Natural killer cell (primary cell): ENCODE measurements at places on chromosomes 2 and 18. TPM values are rescaled to one million over a fixed set of nuclear protein-coding genes. Genes with fewer than 3 reads are reported as not detected.
A peak's percentile ranks its signal among the peaks of the same experiment; 100 is the strongest.

Gene TBR1
- not detected for total RNA-seq

Gene FN1
- 0.30 TPM for total RNA-seq

Gene PRADC1
- 9.7 TPM for total RNA-seq

Gene BARD1
- 11.5 TPM for total RNA-seq

Gene ANKRD29
- not detected for total RNA-seq

Gene FASTKD1
- total RNA-seq = 12.5 TPM

Gene GDF7
- total RNA-seq = 0.05 TPM

Gene UBR3
- 40.8 TPM for total RNA-seq

Gene IL37
- not detected for total RNA-seq

Gene OR6B2
- total RNA-seq = not detected

Gene CCBE1
- total RNA-seq = not detected

Gene MOGAT1
- not detected for total RNA-seq

Gene POMC
- 6.6 TPM for total RNA-seq

Gene AMER3
- total RNA-seq = not detected

Gene PLGLB1
- total RNA-seq = 5.6 TPM

Gene CXCR1
- total RNA-seq = 19.2 TPM

Gene SH3RF3
- 0.23 TPM for total RNA-seq

GRCh38 chr2:7161501-7161900 is 244.3 kb downstream of the RNF144A start:
- H3K4me1 ChIP-seq = no peaks in the 10 kb centered on the region
- DNase-seq = no peak
- H3K27me3 ChIP-seq = no peaks in the 10 kb centered on the region
- H3K27ac ChIP-seq = no peak overlapping the region
- H3K4me3 ChIP-seq = no peak overlapping the region

- H3K27ac ChIP-seq = no peak overlapping the region
- H3K27me3 ChIP-seq = no peaks in the 10 kb centered on the region
- H3K4me1 ChIP-seq = no peaks in the 10 kb centered on the region
- H3K36me3 ChIP-seq = no peaks in the 10 kb centered on the region
- no peak for DNase-seq
Measured at GRCh38 chr18:75179819-75180600, 28.9 kb downstream of the PTGR3 start.

DNA sequence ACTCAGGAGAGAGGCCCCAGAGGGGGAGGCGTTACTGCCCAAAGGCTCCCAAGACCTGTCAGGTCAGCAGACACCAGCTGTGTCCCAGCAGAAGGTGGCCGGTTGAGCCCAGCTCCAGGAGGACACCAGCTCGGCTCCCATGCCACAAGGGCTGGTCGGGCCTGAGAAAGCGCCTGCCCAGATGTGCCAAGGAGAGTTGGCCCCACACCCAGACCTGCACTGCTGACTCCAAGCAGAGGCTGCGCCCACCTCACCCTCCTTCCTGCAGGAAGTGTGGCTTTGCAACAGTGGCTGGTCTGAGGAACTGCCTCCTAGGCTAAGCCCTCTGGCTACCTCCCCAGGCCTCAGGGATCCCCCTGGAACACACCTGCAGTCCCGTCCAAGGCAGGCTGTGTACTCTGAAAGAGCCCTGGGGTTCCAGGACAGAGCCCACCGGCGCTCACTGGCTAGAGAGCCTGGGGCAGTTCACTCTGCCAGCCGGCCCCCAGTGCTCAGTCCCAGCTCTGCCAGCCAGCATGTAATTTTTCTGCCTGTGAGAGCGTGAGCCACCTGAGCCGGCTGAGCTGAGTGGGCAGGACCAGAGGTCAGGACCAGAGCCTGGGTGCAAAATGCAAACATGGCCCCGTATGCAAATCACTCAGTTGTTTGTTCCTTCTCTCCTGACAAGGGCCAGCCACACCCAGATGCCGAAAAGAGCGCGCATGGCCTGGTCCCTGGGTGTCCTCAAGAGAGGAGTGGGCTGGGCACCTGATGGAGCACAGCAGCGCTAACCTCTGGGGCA is 36.9 kb upstream of the PTMA start:
- peaks cover 62% of the 10 kb centered on the region for H3K4me1 ChIP-seq
- peak overlapping the region; percentile 97 for H3K27ac ChIP-seq
- no peaks in the 10 kb centered on the region for H3K27me3 ChIP-seq
- H3K4me3 ChIP-seq = peak overlapping the region; percentile 42
- H3K36me3 ChIP-seq = no peaks in the 10 kb centered on the region
- DNase-seq = no peak

DNA sequence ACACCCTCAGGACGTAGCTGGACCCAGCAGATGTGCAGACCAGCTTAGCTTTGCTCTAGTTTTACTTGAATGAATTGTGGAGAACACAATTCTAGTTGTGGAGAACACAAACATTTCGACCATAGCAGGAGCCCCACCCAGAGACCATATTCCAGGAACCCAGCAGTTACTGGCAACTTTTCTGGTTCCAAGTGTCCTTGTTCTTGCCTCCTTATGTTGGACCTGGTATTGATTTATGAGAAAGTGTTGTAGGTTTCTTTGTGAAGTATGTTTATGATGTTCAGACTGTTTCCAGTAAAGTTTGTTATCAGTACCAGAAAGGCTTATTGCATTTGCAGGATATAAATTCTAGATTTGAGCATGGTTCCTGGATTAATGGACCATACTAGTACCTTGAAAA is 51.0 kb downstream of the LTBP1 start:
- H3K27ac ChIP-seq = no peak overlapping the region
- H3K4me1 ChIP-seq = no peaks in the 10 kb centered on the region
- no peak for DNase-seq
- no peaks in the 10 kb centered on the region for H3K27me3 ChIP-seq

- no peak overlapping the region for H3K4me3 ChIP-seq
- no peak for DNase-seq
- no peak overlapping the region for H3K27ac ChIP-seq
- no peaks in the 10 kb centered on the region for H3K36me3 ChIP-seq
- H3K4me1 ChIP-seq = no peaks in the 10 kb centered on the region
Measured at GRCh38 chr2:59034106-59034505, 793.0 kb upstream of the FANCL start.

DNA sequence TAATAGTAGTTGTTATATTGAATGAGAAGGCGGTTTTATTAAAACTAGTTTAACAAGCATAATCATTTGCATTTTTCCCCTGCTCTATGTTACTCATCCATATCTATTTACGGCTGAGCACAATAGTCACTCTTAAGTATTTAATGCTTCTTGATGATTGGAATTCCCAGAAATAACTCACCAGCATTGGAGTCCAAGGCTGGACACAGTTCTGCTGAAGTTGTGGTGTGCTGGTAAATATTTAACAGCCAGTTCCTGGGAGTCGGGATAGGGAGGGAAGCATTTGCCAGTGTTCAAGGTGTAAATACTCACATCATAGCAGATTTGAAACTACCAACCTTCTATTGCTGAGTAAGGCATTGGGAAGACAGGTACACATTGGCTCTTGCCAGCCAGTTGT is 315.1 kb downstream of the MTX2 start:
- no peak for DNase-seq
- no peak overlapping the region for H3K4me3 ChIP-seq
- H3K27me3 ChIP-seq = peaks cover 5% of the 10 kb centered on the region
- no peak overlapping the region for H3K27ac ChIP-seq
- no peaks in the 10 kb centered on the region for H3K36me3 ChIP-seq

GRCh38 chr2:9800975-9801726 is 42.1 kb upstream of the TAF1B start:
- no peaks in the 10 kb centered on the region for H3K36me3 ChIP-seq
- H3K4me1 ChIP-seq = peaks cover 40% of the 10 kb centered on the region
- peak overlapping the region; percentile 75 for H3K27ac ChIP-seq
- peak; percentile 41 for DNase-seq

- DNase-seq = no peak
- H3K27ac ChIP-seq = no peak overlapping the region
Measured at GRCh38 chr2:70531419-70532086, 22.1 kb downstream of the TGFA start.

DNA sequence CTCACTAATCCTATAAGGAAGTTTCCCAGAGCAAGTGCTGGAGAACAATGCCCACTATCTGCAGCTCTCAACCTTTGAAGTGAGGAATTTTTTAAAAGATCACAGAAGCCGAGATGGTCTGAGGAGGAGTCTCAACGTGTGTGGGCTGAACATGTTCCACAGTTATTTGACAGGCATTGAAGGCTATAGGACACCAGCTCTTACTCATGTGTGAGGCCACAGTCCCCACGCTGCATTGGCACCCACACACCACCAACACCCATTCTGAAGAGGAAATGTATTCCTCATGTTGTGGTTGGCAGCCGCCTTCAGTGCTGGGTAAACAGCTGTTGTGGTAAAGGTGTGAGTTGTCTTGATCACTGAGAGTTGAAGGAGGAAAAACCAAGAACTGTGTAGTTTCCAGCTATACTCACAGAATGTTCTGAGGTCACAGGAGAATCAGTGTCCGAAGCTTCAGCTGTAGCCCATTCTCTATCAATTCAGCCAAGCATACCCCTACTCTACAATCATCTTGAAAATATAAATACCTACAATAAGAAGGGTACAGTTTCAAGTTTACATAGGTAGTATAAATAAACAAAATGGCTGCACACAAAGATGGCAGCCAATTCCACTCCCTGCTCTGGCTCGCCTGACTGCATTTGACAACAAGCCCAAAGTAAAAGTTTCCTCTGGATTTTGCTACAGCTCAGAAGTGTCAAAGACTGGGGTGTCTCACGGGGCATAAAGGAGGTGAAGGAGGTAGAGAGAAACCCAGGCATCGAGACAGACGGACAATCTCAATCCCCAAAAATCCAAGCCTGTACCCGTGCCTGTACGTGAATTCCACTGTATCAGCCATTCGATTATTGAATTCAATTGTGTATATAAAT is 12.1 kb downstream of the CD226 start:
- H3K27ac ChIP-seq = peak overlapping the region; percentile 72
- H3K4me1 ChIP-seq = peaks cover 34% of the 10 kb centered on the region
- H3K4me3 ChIP-seq = no peak overlapping the region
- H3K36me3 ChIP-seq = peaks cover 18% of the 10 kb centered on the region
- H3K27me3 ChIP-seq = no peaks in the 10 kb centered on the region
- DNase-seq = peak; percentile 87

GRCh38 chr2:190697421-190697820 is 48.5 kb downstream of the NAB1 start:
- no peaks in the 10 kb centered on the region for H3K4me1 ChIP-seq
- no peak overlapping the region for H3K4me3 ChIP-seq
- H3K36me3 ChIP-seq = no peaks in the 10 kb centered on the region
- H3K27me3 ChIP-seq = no peaks in the 10 kb centered on the region
- H3K27ac ChIP-seq = no peak overlapping the region
- DNase-seq = no peak

- no peaks in the 10 kb centered on the region for H3K36me3 ChIP-seq
- no peak overlapping the region for H3K27ac ChIP-seq
- H3K4me1 ChIP-seq = no peaks in the 10 kb centered on the region
- H3K27me3 ChIP-seq = no peaks in the 10 kb centered on the region
- no peak for DNase-seq
Measured at GRCh38 chr2:25895610-25896009, 17.3 kb upstream of the ASXL2 start.

GRCh38 chr2:156800781-156801361 is 364.7 kb downstream of the GPD2 start:
- H3K36me3 ChIP-seq = no peaks in the 10 kb centered on the region
- H3K4me1 ChIP-seq = no peaks in the 10 kb centered on the region
- no peaks in the 10 kb centered on the region for H3K27me3 ChIP-seq
- H3K27ac ChIP-seq = no peak overlapping the region
- no peak overlapping the region for H3K4me3 ChIP-seq

- DNase-seq = no peak
- peaks cover 3% of the 10 kb centered on the region for H3K4me1 ChIP-seq
- H3K36me3 ChIP-seq = no peaks in the 10 kb centered on the region
- H3K4me3 ChIP-seq = no peak overlapping the region
Measured at GRCh38 chr2:218798767-218799504, 17.0 kb downstream of the CYP27A1 start.

GRCh38 chr2:18518116-18519111 is 42.0 kb downstream of the RDH14 start:
- no peak for DNase-seq
- H3K27me3 ChIP-seq = no peaks in the 10 kb centered on the region
- no peaks in the 10 kb centered on the region for H3K4me1 ChIP-seq
- H3K4me3 ChIP-seq = no peak overlapping the region

GRCh38 chr18:6994771-6995430 is 122.7 kb downstream of the LAMA1 start:
- H3K27me3 ChIP-seq = no peaks in the 10 kb centered on the region
- H3K4me1 ChIP-seq = no peaks in the 10 kb centered on the region
- H3K36me3 ChIP-seq = no peaks in the 10 kb centered on the region
- no peak overlapping the region for H3K27ac ChIP-seq
- DNase-seq = no peak
- H3K4me3 ChIP-seq = no peak overlapping the region

GRCh38 chr2:43841949-43842865 is 3.4 kb downstream of the ABCG8 start:
- H3K27me3 ChIP-seq = peaks cover 2% of the 10 kb centered on the region
- no peak for DNase-seq
- H3K27ac ChIP-seq = no peak overlapping the region
- H3K36me3 ChIP-seq = no peaks in the 10 kb centered on the region

- no peaks in the 10 kb centered on the region for H3K4me1 ChIP-seq
- no peak overlapping the region for H3K4me3 ChIP-seq
- no peak overlapping the region for H3K27ac ChIP-seq
Measured at GRCh38 chr2:15624903-15625302, 33.2 kb downstream of the DDX1 start.

- H3K27me3 ChIP-seq = no peaks in the 10 kb centered on the region
- H3K4me1 ChIP-seq = peaks cover 5% of the 10 kb centered on the region
- no peak for DNase-seq
- H3K4me3 ChIP-seq = peak overlapping the region; percentile 78
Measured at GRCh38 chr2:165952741-165953211, 800 bp downstream of the TTC21B start.

DNA sequence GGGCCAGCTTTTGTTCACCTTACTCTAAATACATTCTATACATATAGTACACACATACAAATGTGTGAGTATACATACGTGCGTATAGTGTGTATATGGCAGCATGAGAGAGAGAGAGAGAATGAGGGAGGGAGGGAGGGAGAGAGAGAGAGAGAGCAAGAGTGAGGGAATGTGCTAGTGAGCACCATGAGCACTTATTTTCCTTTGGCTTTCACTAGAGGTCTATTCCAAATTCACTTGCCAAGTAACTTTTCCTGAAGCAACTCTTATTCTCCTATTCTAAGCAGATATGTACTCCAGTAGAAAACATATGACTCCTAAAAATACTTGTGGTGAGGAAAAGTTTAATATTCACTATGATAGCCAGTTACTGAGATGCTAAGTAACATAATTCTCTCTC is 85.7 kb downstream of the COBLL1 start:
- DNase-seq = no peak
- H3K4me3 ChIP-seq = no peak overlapping the region
- H3K27ac ChIP-seq = no peak overlapping the region
- no peaks in the 10 kb centered on the region for H3K4me1 ChIP-seq

- H3K4me1 ChIP-seq = peaks cover 64% of the 10 kb centered on the region
- DNase-seq = no peak
- peak overlapping the region; percentile 92 for H3K27ac ChIP-seq
Measured at GRCh38 chr18:77052297-77052982, 80.1 kb downstream of the MBP start.

GRCh38 chr2:100264651-100265050 is 57.6 kb downstream of the LONRF2 start:
- H3K27ac ChIP-seq = no peak overlapping the region
- no peak for DNase-seq
- no peaks in the 10 kb centered on the region for H3K27me3 ChIP-seq
- H3K4me1 ChIP-seq = no peaks in the 10 kb centered on the region

- H3K36me3 ChIP-seq = no peaks in the 10 kb centered on the region
- DNase-seq = no peak
- no peaks in the 10 kb centered on the region for H3K27me3 ChIP-seq
- H3K4me1 ChIP-seq = no peaks in the 10 kb centered on the region
- no peak overlapping the region for H3K4me3 ChIP-seq
- no peak overlapping the region for H3K27ac ChIP-seq
Measured at GRCh38 chr2:71944806-71945602, 202.7 kb downstream of the CYP26B1 start.
